Activated CD4-positive, alpha-beta T cell treated with anti-CD3 and anti-CD28 coated beads for 48 hours (primary cell): ENCODE measurements at places on chromosomes 13 and 19.

GRCh38 chr13:87287721-87288120, 383.4 kb upstream of the SLITRK5 start:
- DNase-seq = no peak

DNA sequence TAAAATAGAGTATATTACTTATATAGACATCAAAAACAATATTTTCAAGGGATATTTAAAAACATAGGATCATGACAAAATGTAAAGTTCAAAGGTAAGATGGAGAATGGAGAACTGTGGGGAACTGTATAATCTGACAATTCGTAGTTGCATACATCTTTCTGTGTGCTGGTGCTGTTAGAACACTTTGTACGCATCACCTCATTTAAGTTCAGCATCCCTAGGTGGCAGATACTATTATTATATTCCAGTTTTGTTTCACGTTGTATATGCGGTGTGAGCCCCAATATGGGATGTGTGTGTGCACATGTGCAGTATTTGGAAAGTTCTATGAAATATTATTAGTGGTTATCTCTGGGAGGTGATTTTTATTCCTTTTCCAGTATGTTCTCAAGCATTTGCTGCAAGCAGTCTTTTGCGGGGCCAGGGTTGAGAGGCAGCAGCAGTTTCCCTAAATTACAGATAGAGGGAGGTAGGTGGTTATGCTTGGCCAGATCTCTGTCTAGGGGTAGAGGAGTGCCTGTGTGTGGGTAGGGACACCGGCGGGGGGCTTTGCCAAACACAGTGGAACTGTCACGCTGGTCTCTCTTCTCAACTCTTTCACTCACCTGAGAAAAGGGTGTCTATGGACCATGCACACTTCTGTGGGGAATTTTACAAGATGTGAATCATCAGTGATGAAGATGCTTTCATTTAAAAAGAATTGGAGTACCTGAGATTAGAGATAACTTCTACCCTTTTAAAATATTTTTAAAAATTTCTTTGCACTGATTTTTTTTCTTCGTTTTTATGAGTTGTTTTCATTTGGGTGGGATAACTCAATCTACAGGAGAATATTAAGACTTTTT, 55.6 kb upstream of the ALOX5AP start:
- peak; percentile 27 for DNase-seq

DNA sequence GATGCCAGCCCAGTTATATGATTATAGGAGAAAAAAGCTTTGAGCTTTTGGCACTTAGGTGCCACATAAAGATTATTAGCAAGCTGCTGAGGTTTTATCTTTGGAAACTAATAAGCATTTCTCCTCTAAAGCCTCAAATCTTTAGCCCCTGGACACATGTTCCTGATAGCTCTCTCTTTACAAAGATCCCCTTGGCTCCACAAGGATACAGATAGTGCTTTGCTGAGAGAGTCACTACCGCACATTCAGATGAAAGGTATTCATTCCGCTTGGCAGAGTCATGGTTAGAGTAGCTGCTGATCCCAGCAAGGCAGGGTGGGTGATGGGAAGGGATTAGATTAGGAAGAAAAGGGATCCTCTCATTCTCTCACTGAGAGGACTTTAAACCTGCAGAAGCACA, 28.2 kb upstream of the PSG7 start:
- no peak for DNase-seq

GRCh38 chr19:19544257-19544953, 6.3 kb downstream of the CILP2 start:
- DNase-seq = no peak

- no peak for DNase-seq
These were observed 1.8 kb upstream of the ZNF557 start for GRCh38 chr19:7067716-7068115.

- no peak for DNase-seq
These were observed 264.1 kb downstream of the TSHZ3 start for GRCh38 chr19:31085125-31085524.

DNA sequence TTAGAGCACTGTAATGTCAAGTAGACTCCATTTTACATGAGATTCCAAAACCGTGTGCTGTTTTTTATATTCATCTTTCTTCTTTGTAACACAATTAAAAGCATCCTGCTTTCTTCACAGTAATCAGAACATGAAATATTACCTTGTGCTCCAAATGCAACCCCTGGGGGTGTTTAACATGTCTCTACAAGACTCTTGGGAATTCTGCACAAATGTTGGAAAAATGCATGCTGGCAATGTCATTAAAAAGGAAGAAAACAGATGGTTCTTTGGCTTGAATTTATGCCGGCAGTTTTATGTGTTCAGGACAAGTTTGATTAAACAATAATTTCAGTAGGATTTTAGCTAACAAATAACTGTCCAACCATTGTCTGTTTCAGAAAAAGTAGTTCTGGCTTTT, 159.1 kb downstream of the LIG4 start:
- DNase-seq = no peak

DNA sequence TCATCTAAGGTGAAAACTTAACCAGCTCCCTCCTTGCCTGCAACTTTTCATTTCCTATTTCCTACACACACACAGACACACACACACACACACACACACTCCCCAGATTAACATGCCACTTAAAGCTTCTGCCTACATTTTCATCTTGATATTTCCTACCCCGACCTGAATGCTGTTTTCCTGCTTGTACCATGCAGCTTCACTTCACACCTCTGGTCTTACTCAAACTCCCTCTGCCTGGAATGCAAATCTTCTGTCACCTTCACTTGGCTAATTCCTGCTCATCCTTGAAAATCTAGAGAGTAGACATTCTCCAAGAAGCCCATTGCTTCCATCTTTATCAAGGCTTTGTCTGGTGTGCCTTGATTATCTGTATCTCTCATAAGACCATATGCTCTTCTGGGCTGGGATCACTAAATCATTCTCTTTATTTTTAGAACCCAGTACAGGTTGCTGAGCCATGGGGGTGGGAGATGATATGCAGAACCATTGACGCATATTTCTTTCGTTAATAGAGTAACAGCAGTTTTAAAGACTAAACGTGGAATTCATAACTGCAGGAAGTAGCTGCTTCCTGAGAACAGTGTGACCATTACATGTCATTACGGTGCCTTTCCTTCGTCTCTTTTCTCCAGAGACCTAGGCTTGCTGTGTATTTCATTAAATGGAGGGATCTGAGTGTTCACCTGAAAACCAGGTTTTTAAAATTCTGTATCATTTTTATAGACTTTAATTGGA, 37.7 kb downstream of the CNMD start:
- DNase-seq = no peak

DNA sequence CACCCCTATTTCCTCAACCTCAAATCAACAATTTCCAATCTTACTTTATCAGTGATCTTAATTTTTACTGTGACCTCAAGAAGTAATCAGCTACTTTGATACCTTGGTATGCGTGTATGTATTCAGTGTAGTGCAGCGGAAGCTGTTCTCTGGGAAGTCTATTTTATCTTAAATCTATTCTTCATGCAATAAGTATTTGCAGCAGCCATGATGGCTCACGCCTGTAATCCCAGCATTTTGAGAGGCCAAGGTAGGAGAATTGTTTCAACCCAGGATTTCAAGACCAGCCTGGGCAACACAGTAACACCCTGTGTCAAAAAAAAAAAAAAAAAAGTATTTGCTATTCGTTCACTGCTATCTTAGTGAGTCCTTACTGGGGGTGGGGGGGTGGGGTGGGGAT, 6.5 kb downstream of the SLC25A30 start:
- no peak for DNase-seq

- no peak for DNase-seq
These were observed 17.6 kb downstream of the ACOD1 start for GRCh38 chr13:76965759-76966421.

- DNase-seq = no peak
These were observed 36.0 kb upstream of the SLC7A10 start for GRCh38 chr19:33261511-33262189.

GRCh38 chr13:26719356-26719945, 41.1 kb downstream of the GPR12 start:
- DNase-seq = no peak

DNA sequence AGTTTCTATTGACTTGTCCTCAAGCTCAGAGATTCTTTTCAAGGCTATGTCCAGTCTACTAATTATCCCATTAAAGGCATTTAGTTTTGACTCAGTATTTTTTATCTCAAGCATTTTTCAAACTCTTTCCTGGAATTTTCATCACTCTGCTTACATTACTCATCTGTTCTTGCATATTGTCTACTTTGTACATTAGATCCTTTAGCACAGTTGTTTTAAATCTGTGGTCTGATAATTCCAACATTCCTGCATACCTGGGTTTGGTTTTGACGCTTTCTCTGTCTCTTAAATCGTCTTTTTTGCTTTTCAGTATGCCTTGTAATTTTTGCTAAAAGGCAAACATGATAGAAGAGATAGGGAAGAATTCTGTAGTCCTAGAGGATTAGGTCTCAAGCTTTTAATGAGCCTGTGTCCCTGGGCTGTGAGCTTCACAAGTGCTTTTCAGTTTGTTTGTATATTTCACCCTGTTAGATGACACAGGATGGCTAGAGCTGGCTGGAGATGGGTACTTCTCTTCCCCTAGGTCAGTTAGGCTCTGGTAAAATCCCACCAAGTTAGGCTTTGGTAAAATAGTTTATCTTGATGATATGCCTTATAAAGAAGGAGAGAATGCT, 46.1 kb upstream of the GPC6 start:
- DNase-seq = no peak

- no peak for DNase-seq
These were observed 4.5 kb downstream of the CCNA1 start for GRCh38 chr13:36436811-36437210.

- DNase-seq = no peak
These were observed 24.3 kb downstream of the LEUTX start for GRCh38 chr19:39802958-39803357.

- no peak for DNase-seq
These were observed 15.4 kb downstream of the ZNF570 start for GRCh38 chr19:37484406-37485168.

- DNase-seq = peak; percentile 86
These were observed 21.8 kb downstream of the HCN2 start for GRCh38 chr19:611481-611868.

GRCh38 chr19:19137556-19138108, 646 bp downstream of the TMEM161A start:
- peak; percentile 25 for DNase-seq

DNA sequence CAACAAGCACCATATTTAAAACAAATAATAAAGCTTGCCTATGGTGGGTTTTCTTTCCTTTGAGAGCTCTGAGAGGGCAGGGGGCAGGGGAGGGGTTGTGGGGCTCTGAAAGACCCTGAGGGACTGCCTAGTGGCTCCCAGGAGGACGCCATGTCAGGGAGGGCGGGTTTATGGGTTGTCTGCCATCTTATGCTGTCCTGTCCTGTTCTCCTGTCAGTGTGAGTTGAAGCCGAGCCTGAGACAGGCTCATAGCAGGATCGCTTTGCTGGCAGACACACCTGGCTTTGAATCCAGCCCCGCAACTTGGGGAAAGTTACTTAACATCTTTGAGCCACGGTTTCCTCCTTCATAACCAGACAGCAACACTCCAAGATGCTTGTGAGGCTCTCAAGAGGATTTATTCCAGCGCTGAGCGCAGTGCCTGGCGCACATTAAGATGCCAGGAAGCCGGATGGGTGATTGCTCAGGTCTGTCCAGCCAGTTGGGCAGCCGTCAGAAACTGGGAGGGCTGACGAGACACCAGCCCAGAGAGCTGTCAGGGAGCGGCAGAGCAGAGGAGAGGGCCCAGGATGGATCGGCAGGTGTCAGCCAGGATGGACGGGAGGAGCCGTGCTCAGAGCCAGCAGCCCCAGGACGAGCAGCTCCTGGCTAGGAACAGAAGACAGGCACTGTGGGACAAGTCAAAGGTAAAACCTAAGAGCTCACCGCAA, 36.8 kb upstream of the C1QTNF9 start:
- no peak for DNase-seq

- no peak for DNase-seq
These were observed 6.6 kb upstream of the DACH1 start for GRCh38 chr13:71873418-71874247.

- DNase-seq = no peak
These were observed 612.0 kb downstream of the DCT start for GRCh38 chr13:93867481-93867880.

GRCh38 chr19:3748965-3749364, 12.5 kb downstream of the APBA3 start:
- no peak for DNase-seq

GRCh38 chr13:92172191-92172590, 773.8 kb downstream of the GPC5 start:
- DNase-seq = no peak

GRCh38 chr13:101529422-101529821, 76.9 kb downstream of the ITGBL1 start:
- peak; percentile 28 for DNase-seq

DNA sequence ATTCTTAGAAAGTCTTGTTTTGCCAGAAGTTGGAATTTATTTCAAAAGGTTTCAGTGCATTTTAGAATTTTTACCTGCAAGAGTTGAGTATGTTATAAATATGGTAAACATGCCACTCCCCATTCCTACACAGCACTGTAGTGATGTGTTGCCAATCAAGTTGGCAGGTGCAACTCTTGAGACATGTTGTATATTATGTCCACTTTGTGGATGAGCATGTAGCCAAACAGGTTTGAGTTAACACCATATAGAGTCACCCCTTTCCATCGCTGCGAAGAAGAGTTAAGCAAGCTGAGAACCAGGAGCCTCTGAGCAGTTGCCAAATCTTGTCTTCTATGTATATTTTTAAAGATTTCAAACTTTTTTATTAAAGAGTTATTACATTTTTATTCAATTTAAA, 359.8 kb downstream of the LMO7 start:
- no peak for DNase-seq

DNA sequence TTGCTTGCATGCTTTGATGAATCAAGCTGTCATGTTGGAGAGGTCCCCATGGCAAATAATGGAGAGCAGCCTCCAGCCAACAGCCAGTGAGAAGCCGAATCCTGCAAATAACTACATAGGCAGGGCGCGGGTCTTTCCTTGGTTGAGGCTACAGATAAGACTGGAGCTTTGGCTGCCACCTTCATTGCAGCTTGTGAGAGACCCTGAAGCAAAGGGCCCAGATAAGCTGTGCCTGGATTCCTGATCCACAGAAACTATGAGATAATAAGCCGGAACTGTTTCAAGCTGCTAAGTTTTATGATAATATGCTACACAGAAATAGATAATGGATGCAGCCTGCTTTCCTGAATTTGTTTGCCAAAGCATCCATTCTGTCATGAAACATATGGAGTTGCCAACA, 257.0 kb downstream of the HS6ST3 start:
- no peak for DNase-seq

- DNase-seq = no peak
These were observed 69.0 kb downstream of the COL4A2 start for GRCh38 chr13:110376120-110376519.
